ENCODE measurements at places on chromosomes 2 and 18. TPM values are rescaled to one million over a fixed set of nuclear protein-coding genes. Genes with fewer than 3 reads are reported as not detected.

PDE1A gene
- polyA plus RNA-seq: 17.1 TPM

SIX3 gene
- not detected for polyA plus RNA-seq

BOLL gene
- not detected for polyA plus RNA-seq

TRIM43 gene
- not detected for polyA plus RNA-seq

MARCO gene
- 21.7 TPM for polyA plus RNA-seq

NETO1 gene
- polyA plus RNA-seq: 0.96 TPM

GAL3ST2 gene
- polyA plus RNA-seq: not detected

TMEM163 gene
- polyA plus RNA-seq: 2.4 TPM

NLRC4 gene
- 0.67 TPM for polyA plus RNA-seq

TXNDC2 gene
- polyA plus RNA-seq: 0.08 TPM

COL6A3 gene
- 412 TPM for polyA plus RNA-seq

UBXN4 gene
- polyA plus RNA-seq: 46.6 TPM

GRB14 gene
- 0.95 TPM for polyA plus RNA-seq

DNAJC5G gene
- polyA plus RNA-seq: not detected

LCT gene
- polyA plus RNA-seq: not detected

COL3A1 gene
- polyA plus RNA-seq: 1,351 TPM

MREG gene
- 0.89 TPM for polyA plus RNA-seq

Measured in urinary bladder (tissue), 4 donors.